ENCODE measurements at places on chromosomes 6 and 20.

DNA sequence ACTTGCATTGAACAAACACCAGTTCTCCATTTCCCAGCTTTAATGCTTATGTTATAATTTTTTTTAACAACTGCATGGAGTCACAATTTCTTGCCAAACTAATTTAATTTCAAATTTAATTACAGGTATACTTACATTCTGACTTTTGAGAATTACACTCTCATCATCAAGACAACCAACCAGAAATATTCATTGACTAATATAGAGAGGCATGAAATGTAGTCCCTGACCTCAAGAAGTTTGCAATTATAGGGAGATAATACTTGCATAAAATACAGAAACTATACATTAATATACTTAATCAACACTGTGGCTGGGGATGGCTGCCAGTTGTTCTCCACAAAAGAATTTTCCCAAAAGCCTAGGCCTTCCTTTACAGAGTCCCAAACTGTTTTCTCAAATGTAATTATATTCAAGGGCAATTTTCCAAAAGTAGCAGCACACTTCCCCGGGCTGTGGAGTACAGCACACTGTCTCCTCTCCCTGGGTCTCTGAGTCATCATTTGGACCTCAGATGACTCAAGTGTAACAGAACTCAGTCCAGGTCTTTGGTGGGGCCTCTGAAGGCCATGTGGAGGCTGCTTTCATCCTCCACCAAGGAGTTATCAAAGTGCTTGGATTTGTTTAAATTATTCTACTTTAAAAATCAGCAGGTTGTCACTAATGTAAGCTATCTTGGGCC is 114.1 kb downstream of the KIF16B start:
- DNase-seq: no peak

- DNase-seq: no peak
Measured at GRCh38 chr6:53357576-53358360, 9.0 kb upstream of the ELOVL5 start.

DNA sequence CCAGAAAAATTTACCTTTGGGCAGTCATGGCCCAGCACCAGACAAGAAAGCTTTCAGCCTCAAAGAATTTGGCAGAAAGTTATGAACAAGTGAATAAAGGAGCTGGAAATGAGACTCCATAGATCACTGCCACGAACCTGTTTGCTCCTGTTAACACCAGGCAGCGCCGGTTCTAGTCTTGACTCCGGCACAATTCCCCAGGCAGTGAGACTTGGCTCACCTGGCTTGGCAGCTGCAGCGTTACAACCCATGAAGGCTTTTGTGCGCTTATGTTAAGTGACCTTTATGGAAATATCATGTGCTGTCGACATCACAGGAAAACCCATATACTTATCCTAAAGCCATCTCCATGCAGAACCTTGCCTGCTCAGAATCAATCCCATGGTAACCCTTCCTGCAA is 22.2 kb upstream of the FOXC1 start:
- DNase-seq: no peak

- no peak for DNase-seq
Measured at GRCh38 chr6:159727717-159728445, 575 bp downstream of the WTAP start.

DNA sequence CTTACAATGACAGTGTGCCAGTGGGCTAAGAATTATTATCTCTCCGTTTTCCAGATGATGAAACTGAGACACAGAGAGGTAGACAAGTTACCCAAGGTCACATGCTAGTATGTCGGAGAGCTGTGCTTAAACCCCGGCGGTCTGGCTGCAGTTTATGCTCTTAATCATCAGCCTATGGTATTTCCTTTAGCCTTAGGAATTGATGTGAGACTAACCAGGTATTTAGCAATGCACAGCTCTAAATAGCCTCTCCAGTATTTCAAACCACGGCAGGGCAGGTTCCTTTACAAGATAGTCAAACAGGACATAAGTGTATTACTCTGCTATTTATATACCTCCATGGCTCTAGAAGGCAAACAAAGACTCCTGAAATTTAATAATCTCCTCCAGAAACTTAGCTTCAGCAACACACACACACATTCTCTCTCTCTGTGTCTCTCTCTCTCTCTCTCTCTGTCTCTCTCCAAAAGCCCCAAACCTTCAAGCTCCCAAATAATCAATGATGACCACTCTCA is 142.0 kb upstream of the ZNF217 start:
- DNase-seq: no peak

GRCh38 chr6:6619021-6619794 is 30.7 kb downstream of the LY86 start:
- DNase-seq: no peak

DNA sequence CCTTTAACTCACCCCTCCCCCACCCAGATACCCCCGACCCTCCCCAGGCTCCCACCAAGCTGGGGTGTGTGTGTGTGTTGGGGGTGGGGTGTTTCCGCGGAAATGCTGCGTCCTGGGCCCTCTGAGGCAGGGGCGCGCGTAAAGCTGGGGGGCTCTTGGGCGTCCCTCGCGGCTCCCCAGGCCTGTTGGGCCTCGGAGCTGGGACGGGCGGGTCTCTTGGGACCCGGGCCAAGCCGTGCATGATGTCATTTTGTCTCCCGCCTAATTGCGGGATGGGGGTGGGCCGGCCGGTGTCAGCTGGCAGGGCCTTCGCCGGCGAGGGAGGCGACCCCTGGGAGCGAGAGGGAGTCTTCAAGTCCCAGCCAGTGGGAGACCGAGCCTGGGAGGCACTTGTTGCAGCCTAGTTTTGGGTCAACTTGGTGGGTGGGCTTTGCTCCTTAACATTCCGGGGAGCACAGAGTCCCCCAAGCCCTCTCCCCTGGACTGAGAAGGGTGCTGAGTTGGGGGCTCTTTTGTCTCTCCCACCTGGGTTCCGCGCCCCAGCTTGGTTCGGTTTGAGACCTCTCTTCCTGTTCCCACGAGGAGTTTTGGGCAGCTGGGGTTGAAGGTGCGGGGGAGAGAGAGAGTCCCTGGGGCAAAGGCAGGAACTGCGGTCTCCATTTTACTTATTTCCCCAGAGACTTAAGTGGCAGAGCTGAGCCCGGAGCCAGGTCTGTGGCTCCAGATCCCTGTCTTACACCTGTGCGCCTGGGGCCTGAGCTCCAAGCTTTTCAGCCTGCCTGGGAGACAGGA is 623 bp downstream of the MYBL2 start:
- no peak for DNase-seq

GRCh38 chr6:90406957-90407356 is 110.3 kb upstream of the BACH2 start:
- DNase-seq: no peak

- no peak for DNase-seq
Measured at GRCh38 chr20:47305667-47306066, 50.8 kb downstream of the ZMYND8 start.

- no peak for DNase-seq
Measured at GRCh38 chr6:119201480-119201879, 123.0 kb upstream of the FAM184A start.

DNA sequence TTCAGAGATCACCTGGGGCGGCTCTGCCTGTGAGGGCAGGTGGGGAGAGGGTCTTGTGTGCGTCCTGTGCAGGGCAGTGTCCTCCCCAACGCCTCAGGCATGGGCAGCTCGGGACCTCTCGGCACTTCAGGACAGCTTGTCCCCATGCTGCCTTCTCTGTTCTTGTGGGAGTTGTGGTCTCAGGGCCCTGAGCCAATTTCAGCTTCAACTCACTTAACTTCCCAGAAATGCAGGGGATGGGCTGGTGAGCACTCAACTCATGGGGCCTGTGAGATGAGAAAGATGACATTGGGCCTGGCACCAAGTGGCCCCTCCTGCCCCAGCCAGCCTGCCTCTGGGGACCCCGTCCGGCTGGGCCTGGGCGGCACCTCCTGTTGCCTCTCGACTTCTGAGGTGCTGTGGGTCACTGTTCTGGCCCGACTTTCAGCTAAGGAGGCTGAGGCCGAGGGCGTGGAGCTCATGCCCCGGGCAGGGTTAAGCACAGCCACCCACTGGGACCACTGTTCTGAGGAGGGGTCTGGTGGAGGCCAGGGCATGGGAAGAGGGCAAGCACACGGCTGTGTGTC is 6.7 kb downstream of the RGS19 start:
- no peak for DNase-seq

- DNase-seq: no peak
Measured at GRCh38 chr6:71367756-71368155, 79.1 kb downstream of the OGFRL1 start.

GRCh38 chr6:168004945-168005344 is 7.5 kb downstream of the KIF25 start:
- no peak for DNase-seq

DNA sequence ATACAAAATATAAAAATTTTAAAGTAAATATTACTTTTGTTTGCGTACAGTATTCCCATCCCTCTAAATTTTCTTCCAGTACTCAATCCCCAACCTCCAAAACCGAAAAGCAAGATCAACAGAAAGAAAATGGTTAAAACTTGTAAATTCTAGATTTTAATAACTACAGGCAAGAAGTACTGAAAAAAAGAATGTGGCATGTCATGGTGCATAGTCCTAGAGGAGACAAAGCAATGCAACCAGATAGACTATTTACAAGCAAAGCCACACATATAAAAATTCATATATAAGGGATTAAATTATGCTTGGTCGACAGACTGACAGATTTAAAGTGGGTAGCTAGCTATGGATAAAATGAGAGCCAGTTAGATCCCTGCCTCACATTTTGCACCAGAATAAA is 56.5 kb upstream of the HFE start:
- DNase-seq: no peak

DNA sequence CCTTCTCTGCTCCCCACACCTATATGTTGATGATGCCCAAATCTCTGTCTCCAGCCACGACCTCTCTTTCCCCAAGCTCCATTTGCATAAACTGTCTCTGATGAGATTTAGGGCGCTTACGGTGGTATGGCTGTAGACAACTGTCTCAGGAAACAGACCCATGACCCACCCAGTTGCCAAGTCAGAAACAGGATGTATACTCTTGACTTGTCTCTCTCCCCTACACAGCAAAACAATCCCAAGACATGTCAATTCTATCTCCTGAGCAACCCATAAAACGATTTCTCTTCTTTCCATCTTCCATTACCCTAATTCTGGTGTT is 13.9 kb downstream of the GNL1 start:
- no peak for DNase-seq

DNA sequence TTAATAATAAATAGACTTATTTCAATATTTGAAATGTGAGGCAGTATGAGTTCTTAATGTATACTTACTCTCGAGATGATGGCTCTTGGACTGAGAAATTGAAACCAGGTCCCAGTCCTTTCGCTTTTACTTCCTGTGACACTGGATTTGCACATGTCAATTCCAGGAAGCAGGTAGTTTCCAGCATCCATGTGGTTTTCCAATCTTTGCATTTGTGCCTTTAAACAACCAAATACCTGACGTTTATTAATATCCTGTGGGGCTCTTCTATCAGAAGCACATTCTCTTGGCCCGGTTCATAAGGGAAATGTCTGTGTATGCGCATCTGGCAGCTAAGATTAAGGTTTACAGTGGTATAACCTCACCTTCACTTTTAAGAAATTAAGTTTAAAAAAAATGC is 13.1 kb downstream of the UTRN start:
- DNase-seq: no peak

DNA sequence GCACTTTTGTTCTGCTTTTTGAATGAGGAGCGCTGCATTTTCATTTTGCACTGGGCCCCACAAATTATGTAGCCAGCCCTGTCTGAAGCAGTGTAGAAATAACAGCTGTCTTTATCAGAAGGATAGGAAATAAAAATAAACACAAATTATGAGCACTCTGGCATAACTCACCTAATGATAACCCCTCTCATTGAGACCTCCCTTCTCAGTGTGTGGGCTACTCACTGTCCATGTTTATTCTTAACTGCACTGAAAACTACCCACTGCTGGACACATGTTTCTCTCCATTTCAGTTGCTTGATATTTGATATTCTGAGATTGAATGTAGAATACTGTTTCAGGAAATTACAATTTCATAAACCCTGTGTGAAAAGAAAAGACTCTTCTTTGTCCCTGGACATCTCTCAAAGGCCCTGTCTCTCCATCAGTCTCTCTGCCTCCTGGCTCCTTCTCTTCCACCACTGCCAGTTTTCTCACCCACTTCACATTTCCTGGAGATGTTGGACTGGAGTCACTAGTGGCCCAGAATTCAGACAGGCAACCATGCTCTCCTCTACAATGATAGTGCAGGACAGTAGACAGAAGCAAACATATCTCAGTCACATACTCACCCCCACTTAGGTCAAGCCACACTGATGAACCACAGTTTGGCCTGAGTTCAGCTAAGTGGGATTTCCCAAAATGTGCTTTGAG is 29.6 kb upstream of the SAYSD1 start:
- no peak for DNase-seq

DNA sequence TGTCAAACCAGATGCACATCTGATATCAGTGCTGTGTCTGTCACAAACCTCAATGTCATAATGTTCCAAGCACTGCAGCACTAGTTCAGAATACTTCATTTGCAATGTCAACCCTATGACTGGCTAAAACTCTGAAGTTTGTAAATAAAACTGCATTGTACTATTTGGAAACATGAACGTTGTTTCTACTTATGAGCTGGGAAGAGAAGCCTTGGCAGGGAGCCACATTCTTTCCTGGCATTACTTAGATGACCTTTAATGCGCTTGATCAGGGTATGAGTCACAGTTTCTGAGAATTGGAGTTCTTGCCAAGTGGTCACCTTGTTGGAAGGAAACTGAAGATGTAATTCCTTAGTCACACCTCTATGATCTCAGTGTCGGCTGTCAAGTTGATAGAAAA is 664.8 kb upstream of the MMS22L start:
- no peak for DNase-seq

- no peak for DNase-seq
Measured at GRCh38 chr6:52435345-52435744, 15.2 kb downstream of the EFHC1 start.

- DNase-seq: no peak
Measured at GRCh38 chr20:55009066-55009465, 533.7 kb downstream of the DOK5 start.

GRCh38 chr6:139380168-139380567 is 5.7 kb upstream of the CITED2 start:
- no peak for DNase-seq

- no peak for DNase-seq
Measured at GRCh38 chr20:35251613-35251940, 25.1 kb downstream of the MMP24 start.

GRCh38 chr6:68732423-68732822 is 97.3 kb downstream of the ADGRB3 start:
- no peak for DNase-seq

- DNase-seq: no peak
Measured at GRCh38 chr6:135258970-135259369, 77.9 kb downstream of the MYB start.

- DNase-seq: no peak
Measured at GRCh38 chr6:89500611-89501010, 67.7 kb downstream of the ANKRD6 start.

DNA sequence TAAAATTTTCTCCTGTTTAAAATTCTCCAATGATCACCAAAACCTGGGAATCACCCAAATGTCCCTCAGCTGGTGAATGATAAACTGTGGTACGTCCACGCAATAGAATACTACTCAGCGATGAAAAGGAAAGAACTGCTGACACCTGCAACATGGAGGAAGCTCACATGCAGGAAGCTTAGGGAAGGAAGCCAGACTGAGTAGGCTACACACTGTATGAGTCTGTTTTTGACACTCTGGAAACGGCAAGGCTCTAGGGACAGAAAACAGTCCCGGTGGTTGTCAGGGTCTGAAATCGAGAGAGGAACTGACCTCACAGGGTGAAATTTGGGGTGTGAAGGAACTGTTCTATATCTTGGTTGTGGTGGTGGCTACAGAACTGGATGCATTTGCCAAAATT is 25.2 kb upstream of the TLDC2 start:
- DNase-seq: no peak

- no peak for DNase-seq
Measured at GRCh38 chr6:157650801-157651200, 172.2 kb upstream of the SNX9 start.

- DNase-seq: no peak
Measured at GRCh38 chr20:17395729-17396128, 135.4 kb downstream of the BFSP1 start.

All from activated CD8-positive, alpha-beta memory T cell treated with anti-CD3 and anti-CD28 coated beads for 48 hours (primary cell).